ENCODE measurements at places on chromosomes 13 and 19.

DNA sequence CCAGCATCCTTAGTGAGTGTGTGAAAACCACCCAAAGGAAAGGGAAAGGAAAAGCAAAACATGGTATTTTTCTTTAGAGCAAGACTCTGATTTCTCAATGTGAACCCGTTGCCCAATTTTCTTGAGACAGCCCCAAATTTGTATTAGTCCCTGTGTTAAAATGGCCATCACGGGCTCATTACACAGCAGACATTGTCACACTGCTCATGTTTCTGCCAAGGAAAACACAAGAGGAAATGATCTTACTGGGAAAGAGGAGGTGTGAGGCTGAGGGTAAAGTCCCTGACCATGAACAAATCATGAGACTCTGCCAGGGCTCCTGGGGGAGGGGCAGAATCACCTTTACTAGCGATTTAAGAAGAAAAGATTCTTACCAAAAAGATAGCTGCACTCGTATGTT is 54.4 kb downstream of the FAM124A start:
- no peak for DNase-seq

DNA sequence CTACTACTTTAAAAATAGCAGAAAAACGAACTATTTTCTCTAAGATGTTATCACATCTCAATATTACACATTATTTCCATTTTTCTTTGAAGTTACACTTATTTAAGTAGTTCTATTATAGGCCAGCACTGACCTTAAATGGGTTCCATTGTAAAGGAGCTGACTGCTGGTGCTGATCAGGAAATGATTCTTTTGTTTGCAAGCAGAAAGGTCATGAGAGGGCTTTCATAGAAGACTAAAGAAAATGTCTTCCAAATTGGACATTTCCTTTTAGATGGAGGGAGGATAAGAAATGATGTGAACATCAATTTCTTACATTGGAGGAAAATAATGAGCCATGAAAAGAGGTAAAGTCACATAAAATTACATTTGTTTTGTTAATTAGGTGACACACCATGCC is 96.2 kb downstream of the SUCLA2 start:
- DNase-seq, result no peak

DNA sequence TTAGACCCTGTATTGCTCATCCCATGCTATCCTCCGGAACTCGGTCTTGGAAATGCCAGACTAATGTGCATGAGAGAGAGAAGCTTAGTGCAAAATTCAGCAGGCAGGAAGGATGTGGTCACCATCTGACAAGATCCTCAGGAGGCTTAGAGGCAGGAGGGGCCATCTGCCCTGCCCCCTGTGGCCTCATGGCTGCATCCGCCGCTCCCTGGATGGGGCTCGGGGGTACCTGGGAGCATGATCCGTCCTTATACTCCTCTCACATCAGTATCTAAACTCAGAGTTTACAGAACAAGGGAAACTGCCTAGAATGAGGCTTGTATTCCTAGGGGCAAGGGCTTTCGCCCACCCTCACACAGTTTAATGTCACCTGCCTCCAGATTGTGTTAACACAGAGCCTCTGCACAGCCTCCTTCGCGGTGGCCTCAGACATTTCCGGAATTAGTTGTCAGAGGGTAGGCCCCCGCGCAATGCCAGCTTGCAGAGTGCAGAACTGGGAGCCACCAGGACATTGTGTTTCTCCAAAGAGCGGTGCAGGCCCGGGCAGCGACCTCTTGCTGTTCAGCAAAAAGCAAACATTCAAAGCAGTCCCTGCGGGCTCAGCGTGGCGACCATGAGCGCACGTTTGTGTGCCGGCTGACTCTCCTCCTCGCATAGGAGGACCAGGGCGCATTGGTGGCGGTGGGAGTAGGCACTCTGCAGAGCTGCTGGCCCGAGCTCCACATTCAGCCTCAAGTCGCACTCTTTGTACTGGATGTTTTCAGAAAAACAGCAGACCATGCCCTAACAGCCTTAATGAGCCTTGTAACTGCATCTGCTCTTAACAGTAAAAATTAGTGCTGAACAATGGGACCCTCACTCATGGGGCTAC is 39.1 kb downstream of the GPR12 start:
- DNase-seq, result peak; percentile 11

GRCh38 chr13:101230271-101230890 is 185.9 kb downstream of the NALCN start:
- DNase-seq, result no peak

GRCh38 chr13:38775085-38775484 is 88.2 kb downstream of the FREM2 start:
- DNase-seq, result no peak

DNA sequence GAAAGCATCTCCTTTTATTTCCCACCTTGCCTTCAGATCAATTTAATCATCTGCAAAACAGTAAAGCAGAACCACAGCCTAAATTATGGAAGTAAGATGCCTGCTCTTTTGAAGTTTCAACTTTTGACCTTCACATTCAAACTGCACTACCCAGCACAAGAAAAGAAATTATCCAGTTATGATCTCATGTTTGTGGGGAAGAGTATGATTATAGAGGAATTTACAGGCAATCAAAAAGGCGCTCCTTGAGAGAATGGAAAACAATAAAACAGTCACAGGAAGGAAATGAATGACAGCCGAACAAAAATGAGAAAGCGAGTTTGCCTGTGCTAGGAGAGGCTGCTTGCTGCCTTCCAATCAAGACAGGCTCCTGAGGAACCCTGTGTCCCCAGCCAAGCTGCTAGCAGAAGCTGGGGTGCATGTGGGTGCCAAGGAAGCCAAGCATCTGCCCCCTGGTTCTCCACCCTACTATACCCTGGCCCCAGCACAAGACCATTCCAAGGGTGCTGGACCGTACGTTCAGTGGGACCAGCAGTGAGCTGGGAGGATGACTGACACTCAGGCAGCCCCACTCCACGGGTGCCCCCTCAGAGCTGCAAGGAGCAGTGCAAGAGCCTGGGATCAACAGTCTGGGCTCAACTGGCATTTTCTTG is 47.8 kb downstream of the PEPD start:
- no peak for DNase-seq

- no peak for DNase-seq
Observed at GRCh38 chr19:34067861-34068271, 104.4 kb upstream of the LSM14A start.

DNA sequence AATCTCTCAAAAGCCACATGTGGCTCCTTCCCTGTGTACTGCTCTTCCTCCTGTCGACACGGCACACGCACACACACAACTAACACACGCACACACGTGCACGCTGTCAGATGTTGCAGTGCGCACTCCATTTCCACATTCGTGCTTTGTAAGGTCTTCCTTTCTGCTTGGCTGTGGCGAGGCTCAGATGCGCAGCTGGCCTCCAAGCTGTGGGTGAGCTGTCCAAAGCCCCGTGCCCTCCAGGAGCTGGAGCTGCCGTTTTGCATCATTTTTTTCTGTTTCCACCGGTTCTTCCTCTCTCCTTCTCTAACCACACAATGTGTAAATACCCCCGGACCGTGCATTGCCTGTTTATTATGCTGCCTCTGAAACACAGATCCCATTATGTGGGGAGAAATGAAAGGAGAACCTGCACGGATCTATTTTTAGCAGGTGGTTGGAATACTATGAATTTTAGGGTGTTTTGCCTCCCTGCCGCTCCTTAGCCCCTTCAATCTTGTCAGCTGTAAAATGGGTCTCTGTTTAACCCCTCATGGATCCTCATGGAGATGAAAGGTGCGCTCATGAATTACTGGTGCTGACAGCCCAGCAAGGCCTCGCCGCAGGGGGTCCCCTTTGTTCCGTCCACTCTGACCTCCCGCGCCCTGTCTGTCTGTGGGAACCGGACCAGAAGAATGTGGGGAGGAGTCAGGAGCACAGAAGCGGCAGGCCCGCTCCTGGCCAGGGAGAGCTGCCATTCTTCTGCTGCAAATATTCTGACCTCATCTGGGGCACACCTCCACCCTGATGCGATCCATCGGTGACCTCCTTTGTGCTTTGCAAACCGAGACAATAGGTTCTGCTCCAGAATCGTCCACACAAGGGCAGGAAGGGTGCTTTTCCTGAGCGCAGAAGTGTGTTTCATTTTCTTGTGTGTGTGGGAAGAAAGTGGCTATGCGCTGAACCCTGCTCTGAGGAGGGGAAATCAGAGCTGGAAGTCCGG is 137.7 kb downstream of the SOX1 start:
- no peak for DNase-seq

DNA sequence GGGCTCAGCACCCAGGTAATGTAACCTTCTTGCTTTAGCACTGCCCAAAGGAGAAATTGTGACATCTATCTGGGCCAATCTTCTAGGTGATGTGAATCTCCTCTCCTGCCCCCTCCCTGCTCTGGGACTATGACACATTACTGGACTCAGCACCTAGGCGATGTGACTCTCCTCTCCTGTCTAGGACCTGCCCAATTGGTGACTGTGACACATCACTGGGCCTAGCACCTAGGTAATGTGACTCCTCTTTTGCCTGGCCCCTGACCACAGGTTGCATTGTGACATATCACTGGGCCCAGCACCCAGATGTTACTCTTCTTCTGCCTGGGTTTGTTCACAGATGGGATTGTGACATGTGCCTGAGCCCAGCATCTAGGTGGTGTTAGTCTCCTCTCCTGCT is 45.0 kb downstream of the ZNF85 start:
- DNase-seq, result no peak

GRCh38 chr13:93865235-93865634 is 614.2 kb downstream of the DCT start:
- no peak for DNase-seq

DNA sequence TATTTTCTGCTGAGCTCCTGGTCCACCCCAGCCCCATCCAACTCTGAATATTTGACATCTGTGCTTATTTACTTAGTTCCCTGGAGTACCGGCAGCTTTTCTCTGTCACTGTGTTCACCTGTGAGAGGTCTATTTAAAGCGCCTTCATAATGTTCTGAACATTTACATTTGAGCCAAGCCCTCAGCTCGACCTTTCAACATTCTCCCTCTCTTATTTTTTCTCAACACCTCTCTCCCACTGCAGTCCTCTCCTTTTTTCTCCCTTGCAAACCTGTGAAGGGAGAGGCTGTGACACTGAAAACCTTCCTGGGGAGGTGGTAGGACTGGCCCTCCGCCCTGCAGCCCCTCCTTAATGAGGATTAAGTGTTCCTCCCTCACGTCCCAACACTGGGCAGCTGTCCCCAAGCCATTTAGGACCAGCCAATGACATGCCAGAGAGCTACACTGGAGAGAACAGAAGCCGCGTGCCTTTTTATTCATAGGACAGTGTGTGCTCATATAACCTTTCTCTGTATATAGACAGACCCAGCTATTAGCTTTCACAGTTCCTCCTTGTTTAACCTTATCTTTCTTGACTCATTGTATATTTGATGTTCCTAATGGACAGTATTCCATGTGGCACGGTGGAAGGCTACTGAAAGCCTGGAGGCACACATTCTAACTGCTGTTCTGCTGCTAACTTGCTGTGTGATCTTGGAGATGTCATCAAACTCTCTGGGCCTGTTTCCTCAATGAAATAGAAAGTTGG is 134.8 kb downstream of the NUFIP1 start:
- no peak for DNase-seq

DNA sequence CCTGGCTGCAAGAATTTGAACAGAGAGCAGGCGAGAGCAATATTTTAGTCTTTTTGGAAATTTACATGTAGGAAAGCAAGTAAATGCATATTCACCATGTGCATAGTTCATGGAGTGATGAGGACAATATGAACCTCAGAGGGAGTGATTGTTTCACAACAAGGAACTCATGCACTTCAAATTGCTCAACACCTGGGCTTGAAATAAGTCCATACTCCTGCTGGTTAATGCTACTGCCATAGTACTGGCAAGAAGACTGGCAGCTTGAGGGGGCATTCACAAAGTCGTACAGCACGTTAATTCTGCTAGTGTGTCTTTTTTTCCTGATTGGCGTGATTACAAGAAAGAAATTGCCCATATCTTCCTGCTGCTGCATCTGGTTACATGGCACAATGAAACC is 267.6 kb downstream of the PCDH17 start:
- no peak for DNase-seq

DNA sequence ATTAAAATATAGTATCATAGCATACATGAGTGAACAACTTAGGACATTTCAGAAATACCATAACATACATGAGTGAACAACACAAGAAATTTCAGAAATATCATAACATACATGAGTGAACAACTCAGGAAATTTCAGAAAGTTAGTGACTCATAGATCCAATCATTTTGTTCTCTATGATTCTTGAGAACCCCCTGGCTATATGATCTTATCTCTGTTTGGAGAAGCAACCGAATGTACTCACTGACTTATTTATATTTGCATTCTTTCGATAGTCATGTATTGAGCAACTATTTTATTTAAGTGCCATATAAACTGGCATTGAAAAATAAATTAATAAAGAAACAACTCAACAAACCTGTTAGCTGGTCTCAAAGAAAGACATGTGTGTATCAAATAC is 251.1 kb downstream of the EFNB2 start:
- DNase-seq, result no peak

DNA sequence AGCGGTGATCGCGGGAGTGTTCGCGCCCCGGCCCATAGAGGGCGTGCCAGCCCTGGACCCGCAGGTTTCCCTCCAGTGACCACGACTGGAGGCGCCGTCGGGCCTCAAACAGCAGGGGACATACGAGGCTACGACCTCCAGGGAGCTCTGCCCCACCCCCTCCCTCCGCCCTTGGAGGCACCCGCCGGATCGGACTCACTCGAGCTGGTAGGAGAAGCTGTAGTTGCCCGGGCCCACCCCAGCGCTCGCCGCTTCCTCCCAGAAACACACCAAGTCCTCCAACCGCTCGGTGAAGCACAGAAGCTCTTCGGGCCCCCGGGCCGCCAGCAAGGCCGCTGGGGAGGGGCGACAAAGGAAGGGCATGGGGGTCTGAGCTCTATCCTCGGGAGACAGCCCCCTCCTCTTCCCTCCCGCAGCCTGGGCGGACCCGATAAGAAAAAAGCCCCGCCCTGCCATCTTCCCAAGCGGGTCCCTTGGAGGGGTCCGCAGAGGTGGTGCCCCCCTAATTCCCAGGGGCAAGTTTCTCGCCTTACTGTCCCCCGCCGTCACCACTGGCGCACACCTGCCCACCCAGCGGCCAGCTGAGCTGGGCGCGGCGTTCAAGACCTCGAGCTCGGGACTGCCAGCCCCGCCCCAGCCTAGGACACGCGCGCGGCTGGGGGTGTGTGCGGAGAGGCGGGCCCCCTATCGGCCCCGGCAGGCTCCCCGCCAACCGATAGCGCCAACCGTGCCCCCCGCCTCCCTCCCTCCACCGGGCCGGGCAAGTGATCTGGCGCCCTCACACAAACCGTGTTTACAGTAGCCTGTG is 1.0 kb downstream of the EPOR start:
- peak; percentile 40 for DNase-seq

GRCh38 chr19:49339301-49340068 is 4.3 kb downstream of the CD37 start:
- no peak for DNase-seq

All from activated naive CD4-positive, alpha-beta T cell treated with Interleukin-2 at 50 U/mL for 16 hours (primary cell).